ENCODE measurements at places on chromosomes 1 and 21.
A peak's percentile ranks its signal among the peaks of the same experiment; 100 is the strongest.

- no peak for DNase-seq
Measured at GRCh38 chr1:116852910-116853309, 56.8 kb upstream of the PTGFRN start.

GRCh38 chr1:9275567-9276034 is 17.1 kb upstream of the SPSB1 start:
- no peak for DNase-seq

DNA sequence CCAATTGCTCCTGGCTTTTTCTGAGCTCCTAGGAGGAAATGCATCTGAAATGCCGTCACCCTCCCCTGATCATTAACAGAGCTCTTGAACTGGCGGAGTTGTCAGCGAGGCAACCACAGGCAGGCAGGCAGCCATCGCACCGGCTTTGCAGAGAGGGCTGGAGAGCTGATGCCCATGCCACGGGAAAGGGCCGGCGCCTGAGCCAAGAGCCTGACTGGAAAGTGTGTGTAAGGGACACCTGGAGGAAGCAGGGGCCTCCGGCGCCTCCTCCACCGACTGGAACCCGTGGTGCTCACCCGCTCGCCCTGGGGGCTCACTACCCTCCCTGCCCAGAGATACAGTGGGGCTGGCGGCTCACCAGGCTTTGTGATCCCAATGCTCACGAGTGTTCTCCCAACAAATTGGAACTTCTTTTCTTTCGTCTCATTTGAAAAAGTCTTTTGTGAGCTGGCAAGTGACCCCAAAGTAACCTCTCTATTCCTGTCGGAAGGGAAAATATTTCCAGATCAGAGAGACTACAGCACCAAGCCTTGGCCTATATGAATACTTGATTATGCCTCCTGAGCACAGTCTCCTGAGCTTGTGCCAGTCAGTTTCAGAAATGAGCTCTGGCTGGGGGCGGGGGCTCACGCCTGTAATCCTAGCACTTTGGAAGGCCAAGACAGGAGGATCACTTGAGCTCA is 97.7 kb upstream of the SLC25A33 start:
- DNase-seq, result peak; percentile 91

DNA sequence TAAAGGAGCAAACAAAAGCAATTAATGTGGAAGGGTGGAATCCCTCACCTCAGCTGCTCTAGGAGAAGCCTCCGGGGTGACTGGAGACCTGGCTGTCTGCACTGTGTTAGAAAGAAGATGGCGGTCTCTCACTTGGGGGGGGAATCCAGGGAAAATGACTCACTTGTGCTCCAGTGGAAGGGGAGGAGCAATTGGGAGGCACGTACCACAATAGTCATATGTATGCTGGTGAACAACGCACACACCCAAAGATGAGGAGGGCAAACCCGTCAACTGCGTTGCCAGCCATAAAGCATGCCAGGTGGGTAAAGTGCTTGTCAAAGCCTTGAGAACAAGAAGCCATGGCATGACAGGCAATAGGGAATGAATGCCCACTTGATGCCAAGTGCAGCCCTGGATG is 22.1 kb downstream of the PLEKHA6 start:
- DNase-seq, result no peak

GRCh38 chr21:17688912-17689874 is 76.5 kb upstream of the BTG3 start:
- DNase-seq, result peak; percentile 71

DNA sequence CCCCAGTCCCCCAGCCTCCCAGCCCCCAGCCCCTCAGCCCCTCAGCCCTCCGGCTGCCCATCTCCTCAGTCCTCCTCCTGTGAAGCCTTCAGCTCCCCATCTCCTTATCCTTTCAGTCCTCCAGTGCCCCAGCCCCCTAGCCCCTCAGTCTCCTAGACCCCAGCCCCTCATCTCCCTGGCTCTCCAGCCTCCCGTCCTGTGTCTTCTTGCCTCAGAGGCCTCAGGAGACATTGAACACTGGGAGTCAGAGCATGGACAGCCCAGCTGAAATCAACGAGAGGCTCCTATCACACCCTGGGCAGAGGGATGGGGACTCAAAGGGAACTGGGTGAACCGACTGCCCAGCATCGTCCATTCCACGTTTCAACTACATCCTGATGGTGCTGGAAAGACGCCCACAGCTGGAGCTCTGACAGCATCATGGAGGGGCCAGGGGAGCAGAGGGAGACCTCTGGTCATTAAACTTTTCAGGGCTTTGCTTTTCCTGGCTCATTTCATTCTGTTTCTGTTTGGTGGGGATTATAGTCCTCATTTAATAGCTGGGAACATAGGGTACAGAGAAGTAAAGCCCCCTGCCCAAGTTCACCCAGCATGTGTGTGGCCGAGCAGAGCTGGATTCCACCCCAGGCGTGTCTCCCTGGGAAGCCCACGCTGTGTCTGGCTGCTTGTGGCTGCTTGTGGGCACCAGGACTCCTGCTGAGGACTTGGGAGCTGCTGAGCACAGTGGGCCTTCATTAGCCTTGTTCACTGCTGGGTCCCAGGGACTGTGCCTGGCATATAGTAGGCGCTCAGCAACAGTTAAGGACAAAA is 396.7 kb downstream of the PTPRU start:
- no peak for DNase-seq

GRCh38 chr1:13507075-13507474 is 6.7 kb downstream of the LRRC38 start:
- no peak for DNase-seq

GRCh38 chr1:112712191-112712590 is 2.9 kb downstream of the PPM1J start:
- DNase-seq, result no peak

DNA sequence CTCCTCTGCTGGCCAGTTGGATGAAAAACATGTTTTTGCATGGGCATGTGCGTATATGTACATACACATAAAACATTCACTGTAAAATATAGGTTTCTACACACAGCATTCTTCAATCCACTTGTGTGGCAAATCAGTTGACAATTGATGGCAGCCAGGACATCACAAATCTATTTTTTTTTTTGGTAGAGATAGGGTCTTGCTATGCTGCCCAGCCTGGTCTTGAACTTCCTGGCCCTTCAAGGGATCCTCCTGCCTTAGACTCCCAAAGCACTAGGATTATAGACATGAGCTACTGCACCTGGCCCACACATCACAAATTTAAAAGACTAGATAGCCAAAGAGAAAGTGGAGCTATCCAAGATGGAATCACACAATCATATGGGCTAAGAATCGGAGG is 39.6 kb downstream of the ARHGEF11 start:
- DNase-seq, result no peak

DNA sequence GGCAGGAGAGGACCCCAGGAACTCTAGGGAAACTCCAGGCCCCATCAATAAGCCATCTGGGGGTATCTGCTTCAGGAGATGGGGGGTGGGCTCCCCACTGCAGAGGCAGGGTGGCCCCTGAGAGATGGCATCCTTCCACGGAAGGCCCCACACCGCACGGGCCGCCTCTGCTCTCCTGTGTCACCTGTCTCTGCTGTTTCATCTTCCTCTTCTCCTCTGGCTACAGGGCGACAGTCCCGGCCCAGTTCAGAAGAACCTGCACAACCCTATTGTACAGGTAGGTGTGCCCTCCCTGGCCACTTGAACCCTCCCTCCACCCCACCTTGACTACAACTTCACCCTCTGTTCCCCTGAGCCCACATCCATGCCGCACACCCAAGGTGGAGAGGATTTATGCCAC is 90.2 kb upstream of the TMEM51 start:
- DNase-seq, result no peak

- peak; percentile 92 for DNase-seq
Measured at GRCh38 chr21:38985568-38986378, 180.0 kb downstream of the ETS2 start.

GRCh38 chr1:186482661-186483255 is 21.8 kb upstream of the PDC start:
- DNase-seq, result peak; percentile 81

DNA sequence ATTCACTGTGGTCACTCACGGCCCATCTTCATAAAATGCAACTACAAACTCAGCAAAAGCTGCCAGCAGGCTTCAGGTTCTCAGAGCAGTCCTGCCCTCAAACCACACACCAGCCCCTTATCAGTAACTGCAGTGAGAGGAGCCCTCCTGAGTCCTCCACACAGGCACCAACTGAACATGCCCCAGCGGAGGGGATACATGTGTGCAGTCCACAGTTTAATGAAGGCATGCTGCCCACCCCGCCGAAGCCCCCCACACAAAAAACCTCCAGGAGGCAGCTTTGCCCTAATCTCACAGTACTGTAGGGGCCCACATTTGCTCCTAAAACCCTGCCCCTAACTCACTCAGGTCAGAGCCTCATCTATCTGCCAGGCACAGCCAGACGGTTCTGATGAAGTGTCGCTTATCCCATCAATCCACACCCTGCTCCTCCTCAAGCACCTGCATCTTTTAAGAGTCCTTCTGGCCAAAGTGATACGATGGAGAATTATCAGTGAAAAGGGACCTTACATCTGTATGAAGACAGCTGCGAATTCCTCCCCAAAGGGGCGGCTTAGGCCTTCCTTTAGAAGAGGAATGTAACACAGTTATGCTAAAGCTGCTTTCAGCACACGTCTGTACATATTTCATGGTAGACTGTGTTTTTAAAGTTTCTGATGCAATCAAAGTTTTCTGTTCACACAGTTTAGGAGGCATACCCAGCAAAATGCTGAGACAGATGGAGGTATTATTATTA is 3.5 kb downstream of the ABCB10 start:
- DNase-seq, result no peak

DNA sequence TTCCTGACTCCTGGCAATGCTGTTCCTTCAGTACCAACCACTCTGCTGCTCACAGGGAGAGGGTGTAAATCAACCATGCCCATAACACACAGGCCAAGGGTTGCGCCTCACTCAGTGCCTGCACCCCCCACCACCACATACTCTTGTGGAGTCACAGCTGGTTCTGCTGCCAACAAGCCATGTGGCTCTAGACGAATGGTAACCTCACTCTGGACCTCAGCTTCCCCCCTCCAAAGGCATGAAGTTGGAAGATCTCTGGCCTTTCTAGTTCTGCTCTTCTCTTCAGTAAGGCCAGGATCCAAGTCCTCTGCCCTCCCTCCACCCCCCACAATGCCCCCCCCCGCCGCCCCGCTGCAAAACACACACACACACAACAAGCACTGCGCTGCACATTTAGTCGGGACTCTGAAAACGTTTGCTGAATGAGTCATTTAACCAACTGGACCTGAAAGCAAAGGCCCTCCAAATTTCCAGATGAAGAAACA is 1.7 kb upstream of the GLIS1 start:
- no peak for DNase-seq

DNA sequence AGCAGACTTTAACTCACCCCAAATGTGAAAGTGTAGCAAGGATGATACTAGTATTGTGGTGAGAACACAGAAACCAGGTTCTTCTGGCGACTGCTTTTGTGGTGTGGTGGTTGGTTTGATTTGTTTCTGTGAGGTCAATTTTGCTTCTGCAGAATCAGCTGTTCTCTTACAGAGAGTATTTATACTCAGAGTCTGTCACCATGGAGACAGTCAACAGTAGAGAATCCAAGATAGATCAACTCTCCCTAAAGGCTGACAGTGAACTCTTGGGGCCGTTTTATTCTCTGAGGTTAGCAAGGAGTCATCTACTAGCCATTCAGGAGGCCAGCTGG is at the start of gene CFAP107:
Gene CFAP107, plus strand, starts transcription at position 209 of the 332 bp plus-strand sequence. CDS start 231 bp downstream, outside the sequence.
- no peak for DNase-seq

- DNase-seq, result peak; percentile 51
Measured at GRCh38 chr1:67685558-67686266, 711 bp downstream of the GADD45A start.

DNA sequence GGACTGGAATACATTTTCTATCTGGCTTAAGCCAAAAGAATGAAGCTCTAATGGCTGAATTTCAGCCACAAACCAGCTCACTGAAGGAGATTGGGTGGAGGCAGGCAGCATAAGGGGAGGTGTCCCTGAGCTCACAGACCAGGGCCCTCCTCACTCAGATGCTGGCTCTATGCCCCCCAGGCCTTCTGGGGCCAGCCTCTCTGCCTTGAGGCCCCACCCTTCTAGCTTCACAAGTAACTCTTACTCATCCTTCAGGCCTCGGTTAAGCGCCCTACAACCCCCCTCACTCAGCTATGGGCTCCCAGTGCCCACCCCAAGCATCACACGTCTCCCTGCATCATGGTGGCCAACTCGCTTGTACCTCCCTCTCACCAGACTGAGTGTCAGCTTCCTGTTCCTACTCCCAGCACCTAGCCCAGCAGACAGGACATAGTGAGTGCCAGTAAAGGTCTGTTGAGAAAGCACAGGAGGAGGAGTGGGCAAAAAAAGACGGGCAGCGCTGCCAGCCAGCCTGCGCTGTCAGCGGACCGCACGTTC is 40.8 kb upstream of the GPR157 start:
- DNase-seq, result no peak

GRCh38 chr1:87778896-87779295 is 450.2 kb downstream of the LMO4 start:
- DNase-seq, result no peak

- DNase-seq, result no peak
Measured at GRCh38 chr1:215094381-215094780, 11.8 kb downstream of the KCNK2 start.

GRCh38 chr1:150210706-150211105 is 25.2 kb downstream of the ANP32E start:
- DNase-seq, result no peak

GRCh38 chr1:93501829-93502369 is 54.0 kb downstream of the FNBP1L start:
- DNase-seq, result no peak

- peak; percentile 65 for DNase-seq
Measured at GRCh38 chr21:38126666-38127303, 130.0 kb upstream of the KCNJ15 start.

GRCh38 chr1:24409535-24409934 is 4.0 kb downstream of the STPG1 start:
- no peak for DNase-seq

DNA sequence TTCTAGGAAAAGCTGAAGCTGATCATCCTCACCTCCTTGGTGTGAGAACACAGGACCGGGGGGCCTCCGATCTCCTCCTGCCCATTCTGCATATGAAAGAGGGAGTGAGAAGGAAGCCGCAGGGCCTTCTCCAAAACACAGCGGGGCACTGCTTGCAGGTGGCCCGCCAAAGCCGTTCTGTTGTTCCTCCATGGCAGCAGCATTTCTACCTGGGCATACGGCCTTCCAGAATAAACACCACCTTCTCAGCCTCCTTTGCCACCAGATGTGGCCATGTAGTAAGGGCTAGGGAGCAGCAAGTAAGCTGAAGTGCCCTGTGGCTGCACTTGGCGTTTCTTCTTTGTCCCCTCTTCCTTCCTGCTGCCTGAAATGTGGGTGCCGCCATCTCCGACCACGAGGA is 214.9 kb downstream of the TOMM20 start:
- DNase-seq, result no peak

DNA sequence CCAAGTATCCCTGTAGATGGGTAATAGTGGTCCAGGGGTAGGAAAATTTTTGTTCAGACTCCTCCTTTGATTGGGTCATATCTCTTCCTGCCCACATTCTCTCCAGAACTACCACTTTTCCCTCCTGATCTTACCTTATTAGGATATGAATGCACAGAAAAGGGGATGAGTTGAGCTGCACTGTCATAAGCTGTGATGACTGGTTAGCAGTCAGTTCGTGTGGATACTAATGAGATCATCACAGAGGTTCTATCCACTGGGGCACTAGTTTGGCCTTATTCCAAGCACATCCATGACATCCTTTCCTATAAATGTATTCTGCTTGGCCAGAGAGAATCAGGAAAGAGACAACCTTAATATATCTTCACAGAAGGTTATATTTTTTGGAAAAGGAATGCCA is 22.1 kb upstream of the TBX15 start:
- no peak for DNase-seq

GRCh38 chr1:97337250-97338030 is 583.4 kb downstream of the DPYD start:
- no peak for DNase-seq

- DNase-seq, result no peak
Measured at GRCh38 chr1:186749820-186750219, 69.6 kb upstream of the PTGS2 start.

GRCh38 chr1:35173909-35174540 is 18.9 kb downstream of the SFPQ start:
- no peak for DNase-seq
